Sciatic nerve (tissue), 2 donors: ENCODE measurements at places on chromosomes 1 and 21. TPM values are rescaled to one million over a fixed set of nuclear protein-coding genes. Genes with fewer than 3 reads are reported as not detected.

The CFAP74 gene
- total RNA-seq = 0.09 TPM

The CCDC17 gene
- total RNA-seq = 5.2 TPM

The PTGS2 gene
- total RNA-seq = 5.4 TPM

The ANKRD34A gene
- total RNA-seq = 1.2 TPM

- DNase-seq = no peak
Observed at GRCh38 chr1:83964153-83964552, 34.8 kb downstream of the TTLL7 start.
